ENCODE measurements at places on chromosomes 11 and 22. TPM values are rescaled to one million over a fixed set of nuclear protein-coding genes. Genes with fewer than 3 reads are reported as not detected.

- H3K4me3 ChIP-seq, result no peak overlapping the region
- peak overlapping the region; percentile 44 for H3K27ac ChIP-seq
- DNase-seq, result no peak
- H3K27me3 ChIP-seq, result no peaks in the 10 kb centered on the region
Observed at GRCh38 chr22:41674846-41675340, 13.8 kb downstream of the SNU13 start.

DNA sequence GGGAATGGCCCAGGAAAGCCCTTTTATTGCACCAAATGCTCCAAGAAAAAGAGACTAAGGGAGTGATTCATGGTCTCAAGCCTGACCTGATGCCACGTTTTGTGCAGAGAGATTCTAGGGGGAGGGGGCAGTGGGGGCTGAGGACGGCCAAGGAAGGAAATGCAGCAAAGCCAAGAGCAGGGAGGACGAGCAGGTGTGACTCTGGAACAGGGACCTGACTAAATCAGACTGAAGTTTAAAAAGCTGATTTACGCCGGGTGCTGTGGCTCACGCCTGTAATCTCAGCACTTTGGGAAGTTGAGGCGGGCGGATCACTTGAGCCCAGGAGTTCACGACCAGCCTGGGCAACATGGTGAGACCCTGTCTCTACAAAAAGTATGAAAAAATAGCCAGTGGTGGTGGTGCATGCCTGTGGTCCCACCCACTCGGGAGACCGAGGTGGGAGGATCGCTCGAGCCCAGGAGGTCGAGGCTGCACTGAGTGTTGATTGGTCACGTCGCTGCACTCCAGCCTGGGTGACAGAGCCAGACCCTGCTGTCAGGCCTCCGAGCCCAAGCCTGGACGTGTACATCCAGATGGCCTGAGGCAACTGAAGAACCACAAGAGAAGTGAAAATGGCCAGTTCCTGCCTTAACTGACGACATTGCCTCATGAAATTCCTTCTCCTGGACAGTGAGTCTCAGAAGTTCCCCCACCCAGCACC lies 10.8 kb upstream of the IFITM3 start:
- no peak for DNase-seq
- peaks cover 19% of the 10 kb centered on the region for H3K4me1 ChIP-seq
- no peak overlapping the region for H3K4me3 ChIP-seq
- no peak overlapping the region for H3K27ac ChIP-seq
- peaks cover 4% of the 10 kb centered on the region for H3K27me3 ChIP-seq

- DNase-seq, result no peak
- H3K4me1 ChIP-seq, result peaks cover 22% of the 10 kb centered on the region
- no peak overlapping the region for H3K4me3 ChIP-seq
- H3K27me3 ChIP-seq, result no peaks in the 10 kb centered on the region
- H3K27ac ChIP-seq, result no peak overlapping the region
Observed at GRCh38 chr11:63835158-63835545, 3.8 kb upstream of the MARK2 start.

- no peak overlapping the region for H3K4me3 ChIP-seq
- peaks cover 25% of the 10 kb centered on the region for H3K36me3 ChIP-seq
- DNase-seq, result no peak
- peaks cover 57% of the 10 kb centered on the region for H3K4me1 ChIP-seq
- H3K27me3 ChIP-seq, result peaks cover 4% of the 10 kb centered on the region
- no peak overlapping the region for H3K27ac ChIP-seq
Observed at GRCh38 chr11:122022646-122023045, 93.4 kb downstream of the BLID start.

The RFPL3 gene
- not detected for total RNA-seq

The OR52I1 gene
- total RNA-seq, result not detected

Data from HFFc6 (cell line).